Hematopoietic multipotent progenitor cell treated with erythropoietin and hydrocortisone succinate and interleukin-3 and kit ligand, for 15 days (in vitro differentiated cells): ENCODE measurements at places on chromosomes 12 and 14.

DNA sequence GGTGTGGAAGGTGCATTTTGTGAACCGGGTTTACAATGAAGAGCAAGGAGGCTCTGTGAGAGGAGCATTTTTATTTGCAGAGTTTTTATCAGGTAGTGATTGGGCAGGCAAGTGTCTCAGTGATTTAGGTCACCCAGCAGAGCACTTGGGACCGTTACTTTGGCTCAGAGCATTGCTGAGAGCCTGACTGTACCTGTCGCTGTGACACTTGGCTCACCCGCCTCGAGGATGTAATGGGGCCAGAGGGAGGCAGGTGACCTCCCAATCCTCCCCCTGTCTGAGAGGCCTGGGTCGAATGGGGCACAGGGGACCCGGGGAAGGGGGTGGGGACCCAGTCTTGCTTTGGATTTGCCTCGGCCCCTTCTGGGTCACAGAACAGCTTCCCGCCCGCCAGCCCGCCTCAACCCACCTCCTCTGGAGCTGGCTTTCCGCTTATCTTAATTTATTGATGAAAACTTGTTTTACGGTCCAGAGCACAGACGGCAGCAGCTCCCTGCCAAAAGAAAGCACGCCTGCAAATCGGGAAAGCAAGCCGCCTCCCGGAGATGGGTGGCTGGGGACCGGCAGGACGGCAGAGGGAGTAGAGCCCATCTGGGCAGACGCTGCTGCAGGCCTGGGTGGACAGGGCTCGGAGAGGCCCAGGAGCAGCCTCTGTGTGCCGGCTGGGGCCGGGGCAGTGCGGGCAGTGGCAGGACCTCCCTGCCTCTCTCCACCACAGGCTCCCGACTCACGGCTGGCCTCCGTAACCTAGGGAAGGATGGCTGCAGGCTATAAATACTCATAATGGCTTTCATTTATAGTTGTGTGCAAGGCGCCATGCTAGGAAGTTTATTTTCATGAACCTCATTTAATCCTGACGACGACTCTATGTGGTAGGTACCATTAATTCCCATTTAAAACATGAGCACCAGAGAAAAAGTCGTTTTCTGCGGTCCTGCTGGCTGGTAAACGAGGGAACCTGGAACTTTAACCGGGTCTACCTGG is 187.1 kb downstream of the TSPAN9 start:
- no peak for DNase-seq

DNA sequence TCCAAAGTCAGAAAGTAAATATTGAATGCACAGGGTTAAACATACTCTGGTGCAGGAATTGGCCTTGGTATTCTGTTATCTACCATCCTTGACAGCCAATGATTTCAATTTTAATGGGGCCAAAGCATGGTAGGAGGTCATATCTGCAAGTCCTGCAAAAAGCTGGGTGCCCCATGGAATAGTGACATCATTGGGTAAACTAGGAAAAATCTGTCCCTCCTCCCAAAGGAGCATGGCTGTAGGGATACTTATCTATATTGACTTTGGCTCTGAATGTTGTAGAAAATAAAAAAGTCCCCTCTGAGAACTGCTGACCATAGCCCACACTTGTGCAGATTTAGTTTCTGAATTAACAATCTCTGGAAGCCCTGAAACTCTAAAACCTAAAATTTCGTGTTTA is 403.2 kb upstream of the SEL1L start:
- DNase-seq, result no peak

DNA sequence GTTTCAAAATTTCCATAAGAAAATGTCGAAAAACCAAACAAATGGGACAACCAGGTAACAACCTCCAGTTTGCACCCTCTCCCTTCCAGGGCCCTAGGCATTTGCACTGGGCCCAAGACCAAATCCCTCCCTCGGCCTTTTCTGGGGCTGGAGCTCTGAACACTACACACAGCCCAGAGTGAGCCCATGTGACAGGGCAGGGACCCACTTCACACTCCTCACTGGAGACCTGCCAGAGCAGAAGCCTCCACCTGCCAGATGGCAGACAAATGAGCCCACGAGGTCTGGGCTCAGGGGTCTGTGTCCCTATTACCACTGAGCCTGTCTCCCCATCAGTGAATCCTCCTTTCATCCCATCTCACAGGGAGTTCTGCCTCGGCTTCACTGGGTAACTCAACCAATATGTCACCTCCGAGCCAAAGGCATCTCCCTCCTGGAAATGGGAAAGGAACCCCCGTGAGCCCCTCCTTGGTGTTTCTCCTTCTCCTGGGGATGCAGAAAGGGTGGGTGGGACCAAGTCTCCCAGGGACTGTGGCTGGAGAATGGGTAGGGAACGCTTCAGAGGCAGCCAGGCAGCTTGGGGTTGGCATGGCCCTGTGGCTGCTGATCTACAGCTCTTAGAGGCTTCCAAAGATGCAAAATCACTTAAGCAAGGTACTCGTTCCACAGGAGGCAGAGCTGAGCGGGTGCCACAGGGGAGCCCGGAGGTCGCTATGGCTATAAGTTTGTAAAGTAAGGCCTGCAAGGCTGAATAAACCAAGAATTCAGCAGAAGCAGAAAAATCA is 10.6 kb downstream of the VWF start:
- no peak for DNase-seq

DNA sequence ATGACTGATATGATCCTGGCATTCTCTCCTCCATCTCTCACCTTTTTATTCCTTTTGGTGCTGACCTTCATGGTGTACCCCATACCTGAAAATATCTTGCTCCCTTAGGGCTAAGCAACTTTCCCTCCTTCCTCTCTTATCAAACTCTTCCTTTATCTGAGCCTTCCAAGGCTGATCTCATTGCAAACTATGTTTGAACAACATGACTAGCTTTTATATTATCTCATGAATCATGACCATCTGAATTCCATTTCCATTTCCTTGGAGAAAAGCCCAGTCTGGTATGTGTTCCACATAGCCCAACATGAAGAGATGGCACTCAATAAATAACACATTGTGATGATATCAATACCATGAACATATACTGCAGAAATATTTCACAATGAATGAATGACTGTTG is 111.6 kb downstream of the TSPAN8 start:
- no peak for DNase-seq

- no peak for DNase-seq
Observed at GRCh38 chr14:51850651-51851050, 9.8 kb upstream of the GNG2 start.

- no peak for DNase-seq
Observed at GRCh38 chr12:81207664-81208063, 129.8 kb downstream of the ACSS3 start.
